Fibroblast of lung (primary cell): ENCODE measurements at places on chromosomes 1 and 21. TPM values are rescaled to one million over a fixed set of nuclear protein-coding genes. Genes with fewer than 3 reads are reported as not detected.

LCE1C gene
- total RNA-seq = not detected in 2 replicates

CENPF gene
- total RNA-seq = 2.3 and 13.2 TPM in 2 replicates

LCE3D gene
- total RNA-seq = not detected in 2 replicates

GPR37L1 gene
- total RNA-seq = not detected in 2 replicates

CFHR5 gene
- not detected in 2 replicates for total RNA-seq

LMX1A gene
- not detected in 2 replicates for total RNA-seq

NTMT2 gene
- total RNA-seq = not detected in 2 replicates

TNFSF4 gene
- 1.3 and 3.3 TPM in 2 replicates for total RNA-seq

C1orf216 gene
- total RNA-seq = 16.7 and 19.8 TPM in 2 replicates

RGS2 gene
- total RNA-seq = 18.2 and 31.7 TPM in 2 replicates

TFF2 gene
- not detected in 2 replicates for total RNA-seq

CRB1 gene
- 0.26 and 0.66 TPM in 2 replicates for total RNA-seq
